ENCODE measurements at places on chromosomes 2 and 18.

DNA sequence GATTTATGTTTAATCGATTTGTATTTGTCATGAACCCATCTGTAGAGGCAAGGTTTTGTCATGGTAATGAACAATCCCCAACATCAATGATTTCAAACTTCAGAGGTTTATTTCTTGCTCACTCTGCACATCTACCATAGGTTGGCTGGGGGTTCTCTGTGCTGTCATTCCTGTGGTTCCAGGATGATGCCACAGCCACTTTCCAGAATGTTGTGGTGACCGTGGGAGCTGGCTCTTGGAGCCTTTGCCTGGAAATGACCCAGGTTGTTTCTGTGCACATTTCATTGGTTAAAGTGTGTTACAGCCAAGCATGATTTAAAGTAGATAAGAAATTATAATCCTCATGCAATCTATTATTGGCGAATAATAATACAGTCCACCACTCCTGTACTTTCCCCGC is 28.2 kb upstream of the EPAS1 start:
- DNase-seq, result no peak

GRCh38 chr2:197873293-197873701 is 68.9 kb downstream of the PLCL1 start:
- no peak for DNase-seq

DNA sequence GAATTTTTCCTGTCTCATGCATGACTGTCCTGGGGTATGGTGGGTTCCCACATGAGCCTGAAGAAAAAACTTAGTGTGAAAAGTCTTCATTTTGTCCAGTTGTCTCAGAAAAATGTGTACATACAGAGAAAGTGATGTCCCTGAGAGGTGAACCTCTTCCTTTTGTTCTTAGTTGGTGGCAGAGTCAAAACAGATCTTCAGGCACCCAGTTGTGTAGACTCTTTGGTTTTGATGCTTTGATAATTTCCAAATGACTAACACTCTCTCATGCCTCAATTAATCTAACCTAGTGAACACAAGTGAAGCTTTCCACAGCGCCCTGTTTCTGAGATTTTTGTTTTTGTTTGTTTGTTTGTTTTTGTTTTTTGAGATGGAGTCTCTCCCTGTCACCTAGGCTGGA is 273.5 kb downstream of the PIK3C3 start:
- no peak for DNase-seq

GRCh38 chr2:73839653-73840411 is 11.1 kb downstream of the STAMBP start:
- DNase-seq, result no peak

DNA sequence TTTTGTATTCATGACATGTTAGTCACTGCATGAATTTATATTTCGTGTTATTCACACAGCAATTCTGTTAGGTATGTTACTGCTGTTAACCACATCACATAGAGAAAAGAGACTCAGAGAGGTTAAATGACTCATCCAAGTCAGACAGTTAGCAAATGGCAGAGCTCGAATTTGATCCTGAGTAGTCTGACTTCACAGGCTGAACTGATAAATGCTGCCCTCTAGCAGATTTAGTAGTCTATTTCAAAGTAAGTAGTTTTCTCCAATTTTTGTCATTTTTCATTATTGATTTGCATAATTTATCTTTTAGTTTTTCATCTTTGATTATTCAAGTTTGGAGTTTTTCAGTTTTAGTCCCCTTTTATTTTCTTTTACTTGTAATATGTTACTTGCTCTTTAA is 58.3 kb downstream of the WDR7 start:
- peak; percentile 6 for DNase-seq

DNA sequence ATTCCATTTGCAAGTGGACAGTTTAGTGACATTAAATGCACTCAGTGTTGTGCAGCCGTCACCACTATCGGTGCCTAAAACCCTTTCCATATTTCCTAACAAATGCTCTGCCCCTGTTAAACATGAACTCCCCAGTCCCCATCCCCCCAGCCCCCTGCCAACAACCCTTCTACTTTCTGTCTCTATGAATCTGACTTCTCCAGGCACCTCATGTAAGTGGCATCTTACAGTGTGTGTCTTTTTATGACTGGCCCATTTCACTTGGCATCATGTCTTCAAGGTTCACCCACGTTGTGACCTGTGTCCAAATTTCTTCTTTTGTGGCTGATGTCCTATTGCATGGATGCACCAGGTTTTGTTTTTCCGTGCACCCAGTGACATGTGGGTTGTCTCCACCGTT is 140.9 kb upstream of the GPC1 start:
- no peak for DNase-seq

- DNase-seq, result no peak
Measured at GRCh38 chr2:31483246-31483645, 68.7 kb upstream of the XDH start.

DNA sequence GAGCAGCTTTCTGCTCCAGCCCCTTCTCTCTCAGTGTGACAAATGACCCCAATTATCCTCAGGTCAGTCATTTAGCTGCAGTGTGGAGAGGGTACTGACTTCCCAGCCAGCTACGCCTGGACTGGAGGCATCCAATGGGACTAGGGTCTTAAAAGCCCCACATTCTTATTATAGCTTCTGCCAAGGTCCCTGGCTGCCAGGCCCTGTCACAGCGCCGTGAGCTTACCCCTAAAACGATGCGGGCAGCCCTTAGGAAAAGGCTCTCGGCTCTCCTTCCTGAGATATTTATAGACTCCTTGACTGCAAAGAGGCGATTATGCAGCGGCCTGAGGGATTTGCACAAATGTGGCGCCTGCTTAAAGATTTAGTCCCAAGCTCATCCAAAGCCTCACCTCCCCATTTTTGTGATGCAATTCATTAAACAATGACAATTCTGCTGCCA is 69.2 kb upstream of the EDAR start:
- DNase-seq, result no peak

DNA sequence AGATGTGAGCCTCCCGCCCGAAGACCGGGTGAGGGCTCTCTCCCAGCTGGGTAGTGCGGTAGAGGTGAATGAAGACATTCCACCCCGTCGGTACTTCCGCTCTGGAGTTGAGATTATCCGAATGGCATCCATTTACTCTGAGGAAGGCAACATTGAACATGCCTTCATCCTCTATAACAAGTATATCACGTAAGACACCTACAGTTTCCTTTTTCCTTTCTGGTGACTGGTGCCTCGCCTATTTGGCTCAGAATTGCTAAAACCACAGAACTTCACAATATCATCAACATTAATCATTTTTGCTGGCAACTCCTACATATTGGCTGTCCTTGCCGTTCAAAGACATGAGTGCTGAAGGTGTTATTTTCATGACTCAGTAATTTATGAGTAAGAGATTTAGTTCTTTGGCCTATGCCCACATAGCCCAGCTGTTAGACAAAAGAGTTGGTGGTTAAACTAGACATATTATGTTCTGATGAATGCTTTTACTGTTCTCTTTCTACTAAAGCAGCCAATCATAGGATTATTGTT is 2.2 kb downstream of the STAMBP start:
- no peak for DNase-seq

GRCh38 chr18:26307161-26307773 is 81.0 kb downstream of the TAF4B start:
- DNase-seq, result no peak

DNA sequence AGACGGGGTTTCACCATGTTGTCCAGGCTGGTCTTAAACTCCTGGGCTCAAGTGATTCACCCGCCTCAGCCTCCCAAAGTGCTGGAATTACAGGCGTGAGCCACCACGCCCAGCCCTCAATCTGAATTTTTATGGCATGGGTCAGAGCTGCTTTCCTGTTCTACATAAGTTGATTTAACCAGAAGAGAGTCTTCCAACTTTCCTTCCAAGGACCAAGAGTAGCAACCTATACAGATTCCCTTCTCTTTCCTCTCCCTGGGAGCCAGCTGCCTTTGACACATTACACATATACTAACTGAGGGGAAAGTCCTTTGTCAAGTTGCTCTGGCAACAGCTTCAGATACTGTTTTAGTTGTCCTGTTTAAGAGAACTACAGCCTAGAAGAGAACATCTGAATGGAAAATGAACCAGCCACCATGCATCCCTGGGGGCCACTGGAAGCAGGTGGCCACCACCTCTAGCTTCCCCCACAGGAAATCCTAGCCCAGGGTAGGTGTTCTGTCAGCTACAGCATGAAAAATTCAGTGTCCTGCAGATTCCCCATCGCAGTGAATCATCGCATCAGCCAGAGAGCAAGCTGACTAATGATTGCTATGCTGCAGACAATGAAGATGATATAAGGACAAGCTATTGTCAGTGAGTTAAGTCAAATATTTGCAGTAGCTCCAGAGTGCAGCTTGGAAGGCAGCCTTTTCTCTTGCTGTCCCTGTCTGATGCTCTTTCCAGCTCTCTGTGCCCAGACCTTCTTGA is 62.9 kb downstream of the POMC start:
- no peak for DNase-seq

DNA sequence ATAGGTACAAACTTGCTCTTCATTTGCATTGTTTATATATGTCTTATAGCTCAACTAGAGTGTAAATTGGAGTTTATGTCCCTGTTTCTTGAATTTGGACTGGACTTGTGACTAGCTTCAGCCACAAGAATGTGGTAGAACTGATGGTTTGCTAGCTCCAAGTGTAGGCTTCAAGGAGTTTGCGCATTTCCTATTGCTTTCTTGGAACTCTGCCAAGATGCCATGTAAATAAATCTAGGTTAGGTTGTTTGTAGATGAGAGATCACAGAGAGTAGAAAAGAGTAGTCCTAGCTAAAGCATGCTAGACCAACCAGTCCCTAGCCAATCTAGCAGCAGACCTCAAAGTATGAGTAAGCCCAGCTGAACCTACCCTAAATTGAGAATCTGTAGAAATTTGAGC is 183.0 kb upstream of the CYP26B1 start:
- DNase-seq, result no peak

DNA sequence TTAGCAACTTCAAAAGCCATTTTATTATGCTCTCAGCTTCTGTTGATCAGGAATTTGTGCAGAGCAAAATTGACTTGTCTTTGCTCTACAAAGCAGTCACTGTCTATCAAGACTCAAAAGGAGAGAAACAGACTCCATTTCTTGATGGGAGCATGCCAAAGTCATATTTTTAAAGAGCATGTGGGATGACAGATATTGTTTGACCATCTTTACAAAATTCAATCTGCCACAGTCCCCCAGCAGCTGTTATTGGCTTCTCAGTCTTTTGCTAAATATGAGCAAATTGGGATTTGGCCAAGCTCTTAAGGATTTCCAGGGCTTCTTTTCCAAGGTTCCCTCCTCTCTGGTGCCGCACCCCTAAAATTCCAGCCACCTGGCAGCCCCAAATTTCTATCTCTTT is 67.9 kb downstream of the TEX51 start:
- DNase-seq, result no peak

GRCh38 chr2:119495948-119496347 is 28.3 kb downstream of the SCTR start:
- DNase-seq, result no peak

GRCh38 chr2:101854877-101855276 is 136.9 kb upstream of the IL1R2 start:
- DNase-seq, result no peak
